Fibroblast of skin of left quadriceps (primary cell): ENCODE measurements at places on chromosomes 2 and 18.

DNA sequence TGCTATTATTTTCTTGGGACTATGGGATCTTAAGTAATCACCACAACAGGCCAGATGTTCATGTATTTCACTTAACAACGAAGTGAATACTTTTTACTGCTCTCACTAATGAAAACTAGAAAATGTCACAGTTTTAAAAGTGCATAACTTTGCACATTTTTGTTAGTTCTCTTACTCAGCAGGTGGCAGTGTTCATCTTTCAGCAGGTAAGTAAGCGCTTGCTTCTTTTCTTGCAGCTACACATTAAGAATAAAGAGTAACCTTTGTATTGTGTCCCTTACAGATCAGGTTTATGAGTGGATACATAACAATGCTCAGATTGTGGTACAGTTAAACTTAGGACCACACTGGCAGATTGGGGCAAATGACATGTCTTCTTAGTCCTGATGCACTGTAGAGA lies 61.0 kb downstream of the DAW1 start:
- no peak for DNase-seq

DNA sequence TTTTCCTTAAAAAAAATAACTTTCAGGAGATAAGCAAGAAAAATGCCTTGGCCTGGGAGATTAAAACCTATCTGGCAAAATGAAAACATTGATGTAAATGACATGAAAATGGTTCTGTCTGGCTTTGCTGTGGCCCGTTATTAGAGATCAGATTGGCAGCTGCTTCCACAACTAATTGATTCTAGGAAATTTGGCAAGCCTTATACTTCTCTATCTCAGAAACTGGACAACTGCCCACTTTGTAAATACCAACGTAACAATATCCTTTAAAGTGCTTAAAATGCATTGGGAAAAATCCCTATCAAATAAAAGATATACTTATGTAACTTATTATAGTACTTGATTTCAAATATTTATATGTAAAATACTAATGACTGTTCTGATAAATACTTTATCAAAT lies 14.2 kb upstream of the SKA1 start:
- DNase-seq = no peak

- DNase-seq = no peak
These were observed 59.6 kb upstream of the ZFP36L2 start for GRCh38 chr2:43285987-43286386.

GRCh38 chr2:223585666-223586065 lies 16.5 kb downstream of the SCG2 start:
- no peak for DNase-seq

GRCh38 chr2:25367296-25367695 lies 25.6 kb upstream of the DNMT3A start:
- no peak for DNase-seq

DNA sequence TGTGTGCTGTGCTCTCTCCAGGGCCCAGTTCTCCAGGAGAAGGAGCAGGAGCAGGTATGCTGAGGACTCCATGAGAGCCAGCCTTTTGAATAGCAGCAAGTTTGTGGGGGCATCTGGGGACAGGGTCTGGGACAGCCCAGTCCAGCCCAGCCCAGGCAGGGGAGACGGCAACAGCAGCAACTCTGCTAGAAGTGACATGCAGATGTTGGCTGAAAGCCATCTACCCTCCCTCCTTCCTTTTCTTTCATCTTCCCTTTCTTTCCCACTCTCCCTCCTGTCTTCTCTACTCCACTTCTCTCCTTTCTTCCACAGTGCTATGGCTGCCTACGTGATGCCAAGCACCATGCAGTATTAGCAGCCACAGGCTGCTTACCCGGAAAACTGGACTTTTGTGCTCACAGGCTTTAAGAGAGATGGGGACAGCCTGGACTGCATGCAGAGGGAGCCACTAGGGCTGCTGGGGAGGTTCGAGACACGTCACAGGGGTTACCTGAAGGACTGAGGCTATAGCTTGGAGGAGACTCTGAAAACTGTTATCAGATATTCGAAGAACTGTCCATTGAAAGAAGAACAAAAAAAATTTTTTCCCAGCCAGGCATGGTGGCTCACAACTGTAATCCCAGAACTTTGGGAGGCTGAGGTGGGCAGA lies 23.8 kb upstream of the YWHAQ start:
- DNase-seq = no peak

GRCh38 chr2:104871972-104872865 lies 18.3 kb downstream of the POU3F3 start:
- DNase-seq = no peak

- DNase-seq = peak; percentile 61
These were observed 819.6 kb upstream of the FSHR start for GRCh38 chr2:49973917-49974368.

DNA sequence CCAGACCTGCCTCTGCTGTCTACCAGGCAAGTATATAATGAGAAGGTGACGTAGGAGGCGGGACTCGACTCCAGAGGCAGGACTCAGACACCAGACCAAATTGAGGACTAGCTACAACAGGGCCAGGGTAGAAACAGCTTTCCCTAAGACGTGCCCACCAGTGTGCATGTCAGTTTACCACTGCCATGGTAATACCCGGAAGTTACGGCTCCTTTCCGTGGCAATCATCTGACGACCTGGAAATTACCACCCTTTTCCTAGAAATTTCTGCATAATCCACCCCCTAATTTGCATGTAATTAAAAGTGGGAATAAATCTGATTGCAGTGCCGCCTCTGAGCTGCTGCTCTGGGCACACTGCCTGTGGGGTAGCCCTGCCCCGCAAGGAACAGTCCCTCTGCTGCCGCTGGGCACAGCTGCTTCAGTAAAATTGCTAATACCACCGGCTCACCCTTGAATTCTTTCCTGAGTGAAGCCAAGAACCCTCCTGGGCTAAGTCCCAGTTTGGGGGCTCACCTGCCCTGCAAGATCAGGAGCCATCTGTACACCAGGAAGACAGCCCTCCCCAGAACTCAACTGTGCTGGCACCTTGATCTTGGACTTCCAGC lies 59.1 kb downstream of the ODC1 start:
- no peak for DNase-seq

- DNase-seq = no peak
These were observed 65.7 kb upstream of the DARS1 start for GRCh38 chr2:136051001-136051724.

- DNase-seq = no peak
These were observed 99.9 kb upstream of the ZNF236 start for GRCh38 chr18:76722224-76723061.

DNA sequence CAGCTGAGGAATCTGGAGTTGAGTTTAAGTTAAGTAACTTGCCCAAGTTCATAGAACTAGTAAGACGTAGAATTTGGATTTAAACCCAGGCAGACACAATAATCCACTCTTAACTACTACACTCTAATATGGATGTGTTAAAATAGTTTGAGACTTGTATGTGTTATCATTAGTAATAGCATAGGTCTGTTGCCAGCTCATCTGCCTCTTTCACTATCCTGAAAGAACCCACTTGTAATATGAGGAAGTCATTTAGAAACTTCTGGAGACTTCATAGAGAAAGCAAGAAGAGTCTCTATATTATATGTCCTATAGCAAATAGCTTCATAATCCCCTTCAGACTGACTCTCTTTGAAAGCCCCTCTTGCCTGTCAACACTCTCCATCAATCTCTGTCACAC lies 43.0 kb upstream of the ACADL start:
- no peak for DNase-seq

- peak; percentile 70 for DNase-seq
These were observed 62.1 kb upstream of the NPAS2 start for GRCh38 chr2:100757621-100758394.

- DNase-seq = peak; percentile 18
These were observed 108.1 kb downstream of the AOX1 start for GRCh38 chr2:200693836-200694470.

DNA sequence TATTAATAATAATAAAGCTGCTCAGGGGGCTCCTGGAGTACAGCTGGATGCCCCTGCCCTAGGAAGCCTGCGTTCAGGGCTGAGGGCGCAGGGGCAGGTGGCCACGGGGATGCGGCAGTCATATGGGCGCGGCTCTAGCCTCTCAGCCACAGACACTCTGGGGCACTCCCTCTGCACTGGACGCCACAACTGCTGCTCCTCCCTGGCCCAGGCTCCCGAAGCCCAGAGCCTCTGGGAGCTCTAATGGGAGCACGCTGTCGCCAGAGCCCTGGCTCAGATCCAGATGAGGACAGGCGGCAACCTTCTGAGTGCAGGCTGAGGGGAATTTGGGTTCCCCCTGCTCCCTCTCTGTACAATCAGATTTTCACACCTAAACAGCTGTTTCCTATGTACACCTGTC lies 93.6 kb downstream of the MTCL1 start:
- DNase-seq = no peak

DNA sequence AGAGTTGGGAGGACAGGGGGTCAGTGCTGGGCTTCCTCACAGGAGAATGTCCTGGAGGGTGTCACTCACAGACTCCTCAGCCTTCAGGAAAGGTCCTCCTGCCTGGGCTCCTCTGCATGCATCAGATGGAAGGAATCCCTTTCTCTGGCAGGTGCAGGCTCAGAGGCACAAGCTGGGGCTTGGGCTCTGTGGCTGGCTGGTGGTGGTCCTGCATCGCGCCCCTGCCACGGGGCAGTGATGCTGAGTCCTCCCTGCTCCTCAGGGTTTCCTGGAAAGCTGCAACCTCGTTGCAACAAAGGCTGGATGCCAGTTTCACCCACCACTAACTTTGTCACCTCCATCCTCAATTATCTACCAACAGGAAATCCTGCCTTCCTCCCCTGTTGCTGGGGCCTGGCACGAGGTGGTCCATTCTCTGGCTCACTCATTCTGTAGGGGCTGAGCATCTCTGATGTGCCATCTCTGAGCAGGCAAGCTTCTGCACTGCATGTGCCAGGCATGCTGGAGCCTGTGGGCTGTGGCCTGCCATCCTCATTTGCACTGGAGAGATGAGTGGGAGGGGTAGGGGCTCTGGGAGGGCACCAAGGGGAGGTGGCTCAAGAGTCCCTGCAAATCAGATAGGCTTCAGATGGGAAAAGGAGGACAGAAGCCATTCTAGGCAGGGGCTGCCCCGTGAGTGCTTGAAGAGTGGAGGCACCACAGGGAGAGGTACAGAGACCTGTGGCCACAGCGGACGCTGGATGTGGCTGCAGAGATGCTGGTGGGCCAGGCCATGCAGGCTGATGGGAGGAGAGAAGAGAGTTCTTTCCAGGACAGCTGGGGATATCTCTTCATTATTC lies 272.6 kb upstream of the HS6ST1 start:
- no peak for DNase-seq

GRCh38 chr2:165067643-165068486 lies 112.5 kb upstream of the SLC38A11 start:
- peak; percentile 28 for DNase-seq

DNA sequence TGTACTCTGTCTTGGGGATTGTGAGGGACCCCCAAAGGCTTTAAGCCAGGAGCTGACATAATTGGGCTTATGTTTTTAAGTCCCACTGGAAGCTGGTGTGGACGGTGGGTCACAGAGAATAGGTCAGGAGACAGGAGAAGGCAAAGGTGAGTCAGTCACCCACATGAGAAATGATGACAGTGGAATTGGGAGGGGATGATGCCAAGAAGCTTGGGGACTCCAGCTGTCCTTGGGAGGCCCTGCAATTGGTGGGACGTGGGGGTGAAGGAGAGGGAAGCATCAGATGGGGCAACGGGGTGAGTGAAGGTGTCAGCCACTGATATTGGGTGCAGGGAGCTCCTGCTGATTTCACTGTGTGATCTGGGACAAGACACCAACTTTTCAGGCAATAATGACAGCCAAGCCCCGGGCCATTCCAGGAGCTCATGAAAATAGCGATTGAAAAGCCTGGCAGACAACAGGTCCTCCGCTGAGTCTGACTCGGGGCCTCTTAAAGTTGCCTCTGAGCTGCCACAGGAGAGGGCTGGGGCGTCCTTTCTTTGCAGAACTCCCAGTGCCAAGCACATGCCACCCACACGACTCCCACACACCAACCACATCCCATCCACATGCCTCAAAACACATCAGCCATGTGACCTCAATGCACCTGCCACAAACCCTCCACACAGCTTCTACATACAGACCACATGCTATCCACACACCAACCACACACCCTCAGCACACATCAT lies 13.4 kb downstream of the TNS1 start:
- DNase-seq = no peak

- no peak for DNase-seq
These were observed 60.4 kb upstream of the SLC1A4 start for GRCh38 chr2:64928813-64929212.

- DNase-seq = no peak
These were observed 7.2 kb upstream of the TSN start for GRCh38 chr2:121748202-121748601.

DNA sequence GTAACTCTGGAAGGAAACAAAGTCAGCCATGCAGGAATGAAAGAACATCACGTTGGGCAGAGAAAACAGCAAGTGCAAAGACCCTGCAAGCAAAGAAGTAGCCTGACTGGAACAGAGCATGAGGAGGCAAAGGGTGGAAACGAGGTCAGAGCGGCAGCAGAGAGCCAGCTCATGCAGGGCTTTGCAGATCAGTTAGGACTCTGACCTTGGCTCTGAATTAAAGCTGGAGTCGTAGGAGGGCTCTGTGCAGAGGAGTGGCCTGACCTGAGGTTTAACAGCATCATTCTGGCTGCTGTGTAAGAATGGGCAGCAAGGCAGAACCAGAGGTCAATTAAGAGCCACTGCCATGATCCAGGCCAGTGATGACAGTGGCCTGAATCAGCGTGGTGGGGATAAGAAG lies 220.7 kb downstream of the PRKCE start:
- DNase-seq = no peak

GRCh38 chr2:134193006-134193405 lies 60.9 kb upstream of the MGAT5 start:
- no peak for DNase-seq

DNA sequence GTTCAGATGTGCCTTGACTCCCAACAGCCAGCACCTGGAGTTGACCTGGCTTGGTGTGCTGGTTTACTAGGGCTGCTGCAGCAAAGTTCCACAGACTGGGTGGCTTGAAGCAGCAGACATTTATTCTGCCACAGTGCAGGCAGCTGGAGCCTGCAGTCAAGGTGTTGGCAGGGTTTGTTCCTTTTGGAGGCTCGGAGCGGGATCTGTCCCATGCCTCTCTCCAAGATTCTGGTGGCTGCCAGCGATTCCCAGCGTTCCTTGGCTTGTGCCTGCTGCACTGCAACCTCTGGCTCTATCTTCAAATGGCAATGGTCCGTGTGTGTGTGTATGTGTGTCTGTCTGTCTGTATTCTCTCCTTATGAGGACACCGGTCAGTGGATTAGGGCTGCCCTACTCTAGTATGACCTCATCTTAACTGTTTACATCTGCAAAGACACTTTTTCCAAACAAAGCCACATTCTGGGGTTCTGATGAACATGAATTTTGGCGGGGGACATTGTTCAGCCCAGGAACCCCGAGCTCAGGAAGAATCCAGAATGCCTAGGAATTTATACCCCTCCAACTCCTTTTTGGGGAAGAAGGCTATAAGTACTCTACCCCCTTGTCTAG lies 44.7 kb upstream of the TMEM131 start:
- no peak for DNase-seq

DNA sequence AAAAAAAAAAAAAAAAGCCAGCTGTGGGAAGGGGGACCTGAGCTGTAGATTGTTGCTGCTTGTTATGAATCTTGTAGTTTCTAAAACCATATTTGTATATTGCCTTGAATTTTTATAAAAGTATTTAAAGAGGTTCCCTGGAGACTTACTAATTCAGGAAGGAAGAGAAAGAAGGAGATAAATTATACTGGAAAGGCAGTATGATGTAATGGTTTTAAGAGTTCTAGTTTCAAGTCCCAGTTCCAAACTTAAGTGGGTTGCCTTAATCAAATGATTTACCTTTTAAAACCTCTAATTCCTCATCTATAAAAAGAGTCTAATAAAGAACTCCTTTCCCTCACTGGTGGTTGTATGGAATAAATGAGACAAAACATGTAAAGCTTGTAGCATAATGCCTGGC lies 62.2 kb downstream of the PTRHD1 start:
- DNase-seq = no peak
